Activated T-cell treated with anti-CD3 and anti-CD28 coated beads, Interleukin-2, amount 50 U/mL, for 72 hours (primary cell): ENCODE measurements at places on chromosomes 3 and 15. TPM values are rescaled to one million over a fixed set of nuclear protein-coding genes. Genes with fewer than 3 reads are reported as not detected.

DNA sequence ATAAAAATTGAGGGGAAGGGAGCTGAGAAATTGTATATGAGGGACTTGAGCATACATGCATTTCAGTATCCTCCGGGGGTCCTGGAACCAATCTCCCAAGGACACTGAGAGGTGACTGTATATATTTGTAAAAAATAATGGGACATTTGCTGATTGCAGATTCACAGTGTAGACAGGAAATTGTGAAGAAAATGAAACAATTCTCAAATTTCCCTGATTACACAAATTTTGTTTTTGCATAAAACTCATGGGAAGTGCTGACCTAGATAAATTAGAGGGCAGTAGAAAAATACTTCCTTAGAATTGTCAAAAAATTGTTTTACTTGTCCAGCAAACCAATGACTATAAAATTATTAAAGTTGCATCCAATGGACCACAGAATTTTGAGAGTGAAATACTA lies 64.0 kb downstream of the IFT57 start:
- no peak for DNase-seq

GRCh38 chr3:134939978-134940377 lies 144.9 kb downstream of the EPHB1 start:
- DNase-seq = no peak

DNA sequence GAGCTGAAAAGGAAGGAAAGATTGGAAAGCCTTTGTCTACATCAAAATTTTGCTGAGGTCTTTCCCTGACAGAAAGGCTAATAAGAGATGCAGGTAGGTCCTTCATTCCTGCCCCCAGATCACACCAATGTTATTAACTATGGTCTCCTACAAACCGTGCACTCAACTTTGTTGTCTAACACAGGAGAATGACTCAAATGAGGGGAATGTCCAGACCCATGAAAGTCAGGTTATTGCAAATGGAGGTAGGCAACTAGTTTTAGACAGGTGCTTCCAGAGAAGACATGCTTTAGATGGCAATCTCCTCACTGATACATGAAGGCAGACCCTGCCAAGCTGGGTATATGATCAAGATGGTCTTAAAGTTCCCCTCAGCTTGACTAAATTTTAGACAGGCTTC lies 51.0 kb downstream of the NFKBIZ start:
- DNase-seq = no peak

- no peak for DNase-seq
These were observed 17.6 kb upstream of the APOD start for GRCh38 chr3:195601382-195601781.

DNA sequence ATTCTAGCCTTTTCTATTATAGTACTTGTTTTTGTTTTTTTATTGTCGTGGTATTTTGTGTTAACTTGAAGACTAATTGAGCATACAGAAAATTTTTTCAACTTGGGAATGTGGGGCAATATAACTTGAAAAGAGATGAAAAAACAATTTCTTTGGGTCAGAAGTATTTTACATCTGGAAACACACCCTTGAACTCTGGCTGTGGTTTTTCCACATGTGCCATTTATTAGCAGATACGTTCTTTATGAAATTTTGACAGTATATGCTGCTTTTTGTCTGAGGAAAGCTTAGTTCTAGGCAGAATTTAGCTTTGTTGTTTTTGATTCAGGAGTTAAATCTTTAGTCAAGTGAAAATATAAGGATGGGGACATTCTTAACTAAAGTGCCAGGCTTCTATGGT lies 44.7 kb downstream of the TCF12 start:
- no peak for DNase-seq

- DNase-seq = no peak
These were observed 489.8 kb upstream of the PROK2 start for GRCh38 chr3:72274493-72275330.

Gene CSTA
- total RNA-seq = 0.35 TPM

Gene KBTBD13
- not detected for total RNA-seq

Gene ADPRH
- 6.3 TPM for total RNA-seq

Gene IL17RE
- 0.94 TPM for total RNA-seq

Gene NRG4
- not detected for total RNA-seq
